ENCODE measurements at places on chromosomes 3 and 15. TPM values are rescaled to one million over a fixed set of nuclear protein-coding genes. Genes with fewer than 3 reads are reported as not detected.

GRCh38 chr3:104763007-104763406 lies 603.7 kb upstream of the ALCAM start:
- no peaks in the 10 kb centered on the region for H3K4me1 ChIP-seq
- H3K27me3 ChIP-seq = peaks cover 1% of the 10 kb centered on the region
- H3K27ac ChIP-seq = no peak overlapping the region
- H3K4me3 ChIP-seq = no peak overlapping the region
- no peaks in the 10 kb centered on the region for H3K36me3 ChIP-seq

DNA sequence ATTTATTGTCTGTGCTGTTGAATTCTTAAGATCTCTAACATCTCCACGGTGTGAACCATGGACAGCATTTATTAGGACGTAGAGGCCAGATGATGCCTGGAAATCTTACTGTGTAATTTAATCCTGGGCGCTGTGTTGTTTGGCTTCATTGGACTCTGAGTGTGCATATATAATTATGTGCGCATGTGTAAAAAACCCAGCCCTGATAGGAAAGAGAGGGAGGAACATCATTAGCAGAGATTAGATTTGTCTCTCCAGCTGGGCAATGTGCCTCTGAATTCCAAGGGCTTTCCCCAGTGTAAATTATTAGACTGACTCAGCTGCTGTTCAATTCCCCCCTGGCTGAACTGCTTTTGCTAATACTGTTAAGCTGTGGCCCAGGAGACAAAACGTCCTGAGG lies 39.6 kb downstream of the MAP3K13 start:
- DNase-seq = no peak
- no peak overlapping the region for H3K27ac ChIP-seq
- H3K4me3 ChIP-seq = no peak overlapping the region
- H3K27me3 ChIP-seq = peaks cover 3% of the 10 kb centered on the region

DNA sequence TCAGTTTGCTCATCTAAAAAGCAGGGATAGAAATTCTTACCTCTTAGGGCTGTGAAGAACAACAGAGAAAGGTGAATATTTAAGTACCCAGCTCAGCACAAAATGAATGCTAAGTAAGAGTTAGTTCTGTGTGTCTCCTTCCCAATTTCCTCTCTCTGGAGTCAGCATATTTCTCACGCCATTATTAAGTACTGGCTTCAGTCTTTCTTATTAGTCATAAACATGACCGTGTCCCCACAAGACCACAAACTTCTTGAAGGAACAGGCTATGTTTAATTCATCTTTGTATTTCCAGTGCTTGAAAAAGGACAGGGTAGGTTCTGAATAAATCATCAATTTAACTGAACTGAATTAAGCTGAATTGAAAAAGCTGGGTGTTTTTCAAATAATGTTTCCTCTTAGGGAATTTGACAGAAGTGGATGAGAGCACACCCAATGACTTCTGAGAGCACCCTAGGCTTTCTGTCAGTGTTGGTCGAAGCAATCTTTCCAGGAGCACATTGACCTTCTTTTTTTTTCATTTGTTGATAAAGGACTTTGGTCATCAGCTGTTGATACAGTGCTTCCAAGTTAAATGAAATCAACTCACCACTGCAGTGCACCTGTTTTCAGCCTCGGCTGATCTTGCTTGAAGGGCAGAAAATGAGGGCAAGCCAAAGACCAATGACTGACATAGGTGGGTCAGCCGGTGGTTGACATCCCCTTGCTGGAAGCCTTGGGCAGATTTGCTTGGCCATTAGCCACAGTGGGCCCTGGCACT lies 324.6 kb downstream of the MFSD1 start:
- H3K36me3 ChIP-seq = no peaks in the 10 kb centered on the region
- H3K27ac ChIP-seq = no peak overlapping the region
- no peaks in the 10 kb centered on the region for H3K4me1 ChIP-seq
- H3K4me3 ChIP-seq = no peak overlapping the region

GRCh38 chr15:100393008-100393407 lies 51.2 kb upstream of the ADAMTS17 start:
- peaks cover 3% of the 10 kb centered on the region for H3K27me3 ChIP-seq
- no peak overlapping the region for H3K4me3 ChIP-seq
- DNase-seq = no peak

DNA sequence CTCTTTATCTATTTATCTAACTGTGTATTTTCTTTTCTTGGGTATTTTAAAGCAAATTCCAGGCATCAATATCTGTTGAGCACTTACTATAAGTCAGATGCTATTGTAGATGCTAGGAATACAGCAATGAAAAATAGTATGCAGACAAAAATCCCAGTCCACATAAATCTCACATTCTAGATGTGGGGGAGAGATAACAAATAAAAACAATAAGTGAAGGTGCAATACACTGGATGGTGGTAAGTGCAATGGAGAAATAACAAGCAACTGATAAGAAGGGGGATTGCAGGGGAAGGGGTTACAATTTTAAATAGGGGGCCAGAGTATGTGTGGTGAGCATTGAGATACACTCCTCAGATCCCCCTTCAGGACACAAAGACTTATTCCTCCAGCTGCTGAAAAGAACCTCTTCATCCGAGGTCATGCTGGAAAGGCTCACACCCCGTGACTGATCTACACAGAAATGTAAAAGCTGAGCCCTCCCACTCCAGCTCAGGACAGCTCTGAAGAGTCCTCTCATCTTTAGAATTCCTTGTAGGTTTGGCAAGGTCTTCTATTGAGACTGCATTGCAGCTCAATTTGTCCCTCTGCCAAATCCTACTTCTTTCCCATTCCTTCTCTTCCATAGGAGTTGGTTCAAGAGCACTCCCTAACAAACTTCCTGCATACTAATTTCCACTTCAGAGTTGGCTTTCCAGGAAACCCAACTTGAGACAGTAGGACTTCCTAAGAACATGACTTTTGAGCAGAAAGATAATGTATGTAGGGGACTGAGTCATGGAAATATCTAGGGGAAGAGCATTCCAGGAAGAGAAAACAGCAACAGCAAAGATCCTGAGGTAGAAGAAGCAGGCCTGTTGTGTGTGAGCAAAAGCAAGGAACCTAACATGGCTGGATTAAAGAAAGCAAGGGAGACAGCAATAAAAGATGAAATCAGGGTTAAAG lies 8.1 kb upstream of the SCG3 start:
- H3K4me1 ChIP-seq = no peaks in the 10 kb centered on the region
- no peak overlapping the region for H3K4me3 ChIP-seq
- peaks cover 6% of the 10 kb centered on the region for H3K27me3 ChIP-seq
- DNase-seq = no peak

DNA sequence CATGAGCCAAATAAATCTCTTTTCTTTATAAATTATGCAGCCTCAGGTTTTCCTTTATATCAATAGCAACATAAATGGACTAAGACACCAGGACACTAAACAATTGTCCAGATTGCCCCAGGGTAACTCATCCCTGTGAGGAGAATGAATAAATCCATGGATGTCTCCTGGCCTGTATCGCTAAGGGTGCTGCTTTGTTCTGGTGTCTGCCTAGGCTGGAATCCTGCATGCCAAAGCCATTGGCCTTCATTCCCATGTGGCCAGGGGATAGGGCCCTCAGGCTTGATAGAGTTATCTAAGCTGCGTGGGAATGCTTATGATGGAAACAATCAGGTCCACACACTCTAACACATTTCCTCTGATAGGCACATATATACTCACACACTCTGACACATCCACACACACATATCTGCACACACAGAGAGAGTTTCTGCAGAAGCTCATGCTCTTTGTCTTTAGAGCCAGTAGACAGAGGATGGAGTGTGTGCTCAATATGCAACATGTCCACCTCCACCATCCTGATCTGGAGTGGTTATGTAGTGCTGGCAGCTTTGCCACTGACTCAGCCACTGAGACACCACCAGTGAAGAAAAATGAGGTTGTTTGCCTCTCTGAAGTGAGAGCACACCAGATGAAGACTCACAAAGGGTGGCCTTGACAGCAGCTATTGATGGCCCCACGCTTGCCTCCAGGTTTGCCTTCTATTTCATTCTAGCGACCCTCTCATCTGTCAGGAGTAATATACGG lies 24.0 kb upstream of the DGKG start:
- DNase-seq = no peak
- H3K36me3 ChIP-seq = no peaks in the 10 kb centered on the region
- H3K27me3 ChIP-seq = peaks cover 3% of the 10 kb centered on the region
- peaks cover 8% of the 10 kb centered on the region for H3K4me1 ChIP-seq

GRCh38 chr3:69941439-69942176 lies 57.9 kb upstream of the SAMMSON start:
- H3K27ac ChIP-seq = no peak overlapping the region
- DNase-seq = no peak
- no peak overlapping the region for H3K4me3 ChIP-seq
- H3K27me3 ChIP-seq = peaks cover 4% of the 10 kb centered on the region

- no peak for DNase-seq
- peaks cover 35% of the 10 kb centered on the region for H3K4me1 ChIP-seq
- no peak overlapping the region for H3K27ac ChIP-seq
- no peak overlapping the region for H3K4me3 ChIP-seq
These were observed 13.6 kb downstream of the LMOD3 start for GRCh38 chr3:69108811-69109210.

GRCh38 chr3:86653661-86654205 lies 337.2 kb downstream of the VGLL3 start:
- H3K27ac ChIP-seq = no peak overlapping the region
- H3K36me3 ChIP-seq = no peaks in the 10 kb centered on the region
- DNase-seq = no peak
- H3K4me1 ChIP-seq = no peaks in the 10 kb centered on the region

DNA sequence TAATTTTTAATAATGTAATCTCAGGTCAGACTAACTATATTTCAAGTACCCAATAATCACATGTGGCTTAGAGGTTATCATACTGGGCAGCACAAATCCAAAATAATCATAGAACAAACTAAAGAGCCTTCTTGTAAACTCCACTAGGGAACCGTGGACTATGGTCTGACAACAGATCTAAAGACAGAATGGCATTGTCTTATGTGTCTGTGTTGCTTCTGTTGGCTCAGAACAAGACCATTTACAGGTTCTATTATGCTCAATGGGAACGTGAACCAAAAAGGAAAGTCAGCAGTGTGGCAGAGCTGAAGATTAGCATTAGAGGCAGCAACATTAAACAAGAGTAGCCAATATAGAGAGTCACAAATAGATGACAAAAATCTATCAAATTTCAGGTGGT lies 74.9 kb downstream of the ETFA start:
- no peak for DNase-seq
- no peak overlapping the region for H3K27ac ChIP-seq
- no peaks in the 10 kb centered on the region for H3K27me3 ChIP-seq
- H3K36me3 ChIP-seq = no peaks in the 10 kb centered on the region
- no peaks in the 10 kb centered on the region for H3K4me1 ChIP-seq
- H3K4me3 ChIP-seq = no peak overlapping the region

DNA sequence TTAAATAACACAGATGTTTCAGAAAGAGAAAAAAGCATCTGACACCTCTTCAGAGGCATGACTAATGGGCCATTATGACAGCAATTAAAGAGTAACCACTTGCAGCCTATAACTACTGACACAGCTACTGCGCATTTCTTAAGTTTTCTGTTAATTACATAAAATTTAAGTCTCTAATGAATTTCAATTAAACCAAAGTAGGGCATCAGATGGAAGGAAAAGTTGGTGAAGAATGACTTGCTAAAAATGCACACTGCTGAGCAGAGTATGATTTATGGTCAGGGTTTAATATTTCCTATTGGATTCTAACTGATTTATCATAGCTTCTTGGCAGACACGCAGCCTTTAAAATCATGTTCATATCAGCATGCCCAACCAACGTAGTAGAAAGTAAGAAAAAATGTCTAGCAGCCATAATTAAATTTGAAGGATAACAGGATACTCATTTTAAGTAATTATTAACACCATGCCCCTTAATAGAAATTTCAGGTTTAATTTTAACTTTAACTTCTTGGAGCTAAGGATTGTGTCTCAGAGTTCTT lies 140.0 kb downstream of the CBLB start:
- DNase-seq = no peak
- H3K27ac ChIP-seq = no peak overlapping the region
- H3K4me3 ChIP-seq = no peak overlapping the region
- peaks cover 51% of the 10 kb centered on the region for H3K36me3 ChIP-seq

- H3K27me3 ChIP-seq = peaks cover 50% of the 10 kb centered on the region
- no peak for DNase-seq
- no peaks in the 10 kb centered on the region for H3K36me3 ChIP-seq
- no peak overlapping the region for H3K27ac ChIP-seq
- H3K4me3 ChIP-seq = no peak overlapping the region
- peaks cover 12% of the 10 kb centered on the region for H3K4me1 ChIP-seq
These were observed 31.6 kb downstream of the DNAJB8 start for GRCh38 chr3:128435058-128435457.

DNA sequence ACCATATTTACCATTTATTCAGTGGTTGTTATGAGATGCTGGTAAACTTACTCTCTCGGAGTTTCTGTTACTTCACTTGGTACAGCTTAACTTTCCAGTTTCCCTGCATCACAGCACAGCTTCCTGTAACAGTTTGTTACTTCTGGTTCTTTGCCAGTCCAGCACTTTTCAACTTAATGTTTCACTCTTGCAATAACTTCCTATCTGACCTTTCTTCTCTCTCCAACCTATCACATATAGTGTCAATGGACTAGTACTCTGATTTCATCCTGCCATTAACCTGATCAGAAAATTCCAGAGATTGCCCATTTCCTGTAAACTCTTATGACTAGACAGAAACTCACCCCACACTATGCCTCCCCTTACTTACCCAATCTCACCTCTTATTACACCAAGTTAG lies 3.9 kb upstream of the ATP11B start:
- H3K4me1 ChIP-seq = peaks cover 4% of the 10 kb centered on the region
- H3K4me3 ChIP-seq = no peak overlapping the region
- H3K27ac ChIP-seq = no peak overlapping the region
- H3K27me3 ChIP-seq = peaks cover 12% of the 10 kb centered on the region
- H3K36me3 ChIP-seq = no peaks in the 10 kb centered on the region

DNA sequence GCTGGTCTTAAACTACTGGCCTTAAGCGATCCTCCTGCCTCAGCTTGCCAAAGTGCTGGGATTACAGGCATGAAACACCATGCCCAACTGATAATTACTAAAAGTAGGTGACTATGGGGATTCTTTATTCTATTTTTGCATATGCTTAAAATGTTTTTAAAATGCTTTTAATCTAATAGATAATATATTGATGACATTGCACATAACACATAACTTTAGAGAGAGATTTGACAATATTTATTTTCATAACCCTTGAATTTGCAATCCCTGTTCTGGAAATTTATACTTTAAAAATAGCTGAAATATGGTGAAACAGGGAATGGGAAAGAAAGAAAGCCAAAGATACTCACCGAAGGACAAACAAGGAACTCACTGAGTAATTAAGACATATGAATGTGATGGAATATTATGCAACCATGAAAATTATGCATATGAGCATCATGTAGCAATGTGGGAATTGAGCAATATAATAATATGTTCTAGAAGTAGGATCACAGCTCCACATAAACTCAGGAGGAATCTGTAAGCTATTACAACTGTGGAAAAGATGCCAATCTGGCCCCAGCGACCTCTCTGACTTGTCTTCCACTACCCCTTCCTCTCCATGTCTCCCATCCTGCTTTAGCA lies 2.0 kb downstream of the LRRC31 start:
- DNase-seq = no peak
- peaks cover 9% of the 10 kb centered on the region for H3K27me3 ChIP-seq

GRCh38 chr3:7062714-7063113 lies 201.8 kb downstream of the GRM7 start:
- DNase-seq = no peak
- no peak overlapping the region for H3K27ac ChIP-seq
- H3K4me1 ChIP-seq = no peaks in the 10 kb centered on the region
- no peak overlapping the region for H3K4me3 ChIP-seq

PROS1 gene
- 1.7 TPM for total RNA-seq

LMAN1L gene
- not detected for total RNA-seq

HGD gene
- total RNA-seq = not detected

PLIN1 gene
- total RNA-seq = 0.17 TPM

DAZL gene
- not detected for total RNA-seq

HPS3 gene
- 23.0 TPM for total RNA-seq

ATP13A5 gene
- total RNA-seq = not detected

Measured in activated CD4-positive, alpha-beta memory T cell treated with anti-CD3 and anti-CD28 coated beads for 36 hours (primary cell).